ENCODE measurements at places on chromosomes 11 and 22.
A peak's percentile ranks its signal among the peaks of the same experiment; 100 is the strongest.

- no peak for DNase-seq
Observed at GRCh38 chr11:47398011-47398410, 10.4 kb upstream of the SLC39A13 start.

- peak; percentile 48 for DNase-seq
Observed at GRCh38 chr11:122981388-122982264, at the start of gene BSX. Gene BSX (minus strand): TSS chr11:122981834. CDS start chr11:122981671, 163 bp downstream.

GRCh38 chr22:47563406-47564157 is 801.1 kb downstream of the TBC1D22A start:
- no peak for DNase-seq

- DNase-seq: peak; percentile 84
Observed at GRCh38 chr11:115659061-115659963, 155.1 kb upstream of the CADM1 start.

GRCh38 chr11:82216927-82217570 is 516.6 kb downstream of the FAM181B start:
- no peak for DNase-seq

GRCh38 chr11:128405714-128406662 is 181.4 kb downstream of the ETS1 start:
- DNase-seq: peak; percentile 18

- DNase-seq: no peak
Observed at GRCh38 chr11:34910817-34911216, 5.4 kb downstream of the APIP start.

- DNase-seq: no peak
Observed at GRCh38 chr11:65210748-65211147, 29.0 kb downstream of the CAPN1 start.

GRCh38 chr22:17875156-17875555 is 100.9 kb upstream of the BID start:
- DNase-seq: no peak

DNA sequence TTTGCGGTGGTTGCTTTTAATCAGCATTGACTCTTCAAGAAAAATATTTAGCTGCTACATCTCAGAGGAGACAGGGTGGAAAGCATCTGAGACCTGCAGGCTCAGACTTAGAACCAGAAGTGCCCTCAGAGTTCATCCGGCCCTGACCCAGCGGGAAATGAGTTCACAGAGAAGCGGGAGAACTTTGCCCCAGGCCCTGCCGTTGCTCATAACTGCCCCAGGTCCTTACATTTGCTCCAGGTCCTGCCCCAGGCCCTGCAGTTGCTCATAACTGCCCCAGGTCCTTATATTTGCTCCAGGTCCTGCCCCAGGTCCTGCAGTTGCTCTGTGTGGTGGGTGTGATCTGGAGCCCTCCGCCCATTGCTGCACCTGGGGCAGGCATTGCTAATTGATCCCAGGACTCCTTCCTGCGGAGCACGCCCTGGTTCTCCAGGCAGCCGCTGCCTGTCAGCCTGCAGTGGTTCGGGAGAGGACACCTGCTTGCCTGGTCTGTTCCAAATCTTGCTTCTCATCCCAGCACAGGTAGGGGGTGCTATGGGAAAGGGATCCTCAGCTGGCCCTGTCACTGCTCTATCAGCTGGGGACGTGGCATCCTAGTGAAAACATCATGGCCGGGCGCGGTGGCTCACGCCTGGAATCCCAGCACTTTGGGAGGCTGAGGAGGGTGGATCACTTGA is 58.1 kb upstream of the PPP6R3 start:
- no peak for DNase-seq

DNA sequence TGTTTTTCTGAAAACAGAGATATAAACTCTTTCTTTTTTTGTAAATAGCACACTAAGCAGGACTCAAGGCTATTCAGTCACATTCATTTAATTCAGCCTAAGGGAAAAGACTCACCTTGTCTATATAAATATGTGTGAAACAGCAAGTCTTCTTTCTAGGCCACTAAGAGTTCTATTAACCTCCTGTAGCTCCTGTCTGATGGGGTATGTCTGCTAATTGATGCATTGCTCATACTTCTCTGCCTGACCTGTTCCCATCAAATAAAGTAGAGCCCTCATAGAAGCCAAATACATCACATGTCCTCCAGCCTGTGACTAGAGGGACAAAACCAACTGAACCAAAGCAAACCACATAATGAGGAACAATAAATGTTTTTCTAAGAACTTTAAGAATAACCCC is 68.2 kb downstream of the MSANTD4 start:
- no peak for DNase-seq

- DNase-seq: no peak
Observed at GRCh38 chr22:30373331-30374325, 13.6 kb downstream of the RNF215 start.
